ENCODE measurements at places on chromosomes 2 and 18.

GRCh38 chr2:122764014-122764413, 1008.6 kb downstream of the TSN start:
- DNase-seq = no peak

DNA sequence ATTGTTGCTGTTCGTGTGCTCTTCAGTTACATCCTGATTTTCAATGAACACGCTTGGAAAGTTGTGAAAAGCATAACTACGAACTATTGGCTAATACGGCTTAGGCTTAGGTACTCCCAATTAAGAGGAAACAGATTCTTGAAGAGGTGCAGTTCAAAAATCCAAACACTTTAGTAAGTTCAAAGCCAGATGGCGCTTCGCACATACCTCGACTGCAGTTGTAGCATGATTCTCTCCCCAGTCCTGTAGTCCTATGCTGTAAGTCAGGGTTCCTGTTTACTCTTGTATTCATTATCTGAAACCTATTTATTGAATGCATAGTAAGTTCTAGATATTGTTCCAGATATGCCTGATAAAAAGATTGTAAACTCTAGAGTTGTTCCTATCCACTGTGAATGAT, 165.2 kb downstream of the TRIB2 start:
- DNase-seq = no peak

DNA sequence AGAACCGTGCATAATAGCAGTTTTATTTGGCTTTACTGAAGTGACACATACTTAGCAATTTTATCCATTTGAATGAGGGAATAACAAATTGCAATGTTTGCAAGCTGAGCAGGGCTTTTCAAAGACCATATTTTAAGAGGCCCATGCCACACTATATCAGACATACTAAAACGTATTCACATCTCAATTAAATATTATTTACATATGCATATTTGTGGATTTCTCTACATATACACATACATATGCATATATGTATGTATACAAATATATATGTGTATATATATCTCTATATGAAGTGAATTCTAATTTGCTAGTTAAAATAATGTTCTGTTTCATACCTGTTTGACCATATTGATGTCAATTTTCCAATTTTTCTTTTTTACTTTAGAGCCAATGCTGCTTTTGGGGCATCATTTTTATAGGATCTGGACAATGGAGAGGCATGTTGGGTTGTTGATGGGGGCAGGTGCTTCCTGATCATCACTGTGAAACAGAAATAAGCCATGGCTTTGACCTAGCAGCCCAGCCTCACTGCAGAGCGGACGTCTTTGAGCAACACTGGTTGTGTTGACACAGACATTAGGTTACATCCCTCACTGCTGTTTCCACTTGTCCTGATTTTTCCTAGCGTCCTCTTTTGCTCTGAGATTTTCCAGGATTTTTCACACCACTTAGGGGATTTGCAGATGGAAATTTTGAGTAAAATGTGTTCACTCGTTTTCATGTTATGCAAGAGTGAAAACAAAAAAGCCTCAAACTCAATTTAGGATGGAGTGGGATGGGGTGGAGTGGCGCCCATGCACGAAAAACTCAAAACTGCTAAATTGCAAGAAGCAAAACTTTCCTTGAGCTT, 56.9 kb downstream of the RDH14 start:
- no peak for DNase-seq

- DNase-seq = no peak
Observed at GRCh38 chr2:232623768-232624765, 9.3 kb upstream of the EFHD1 start.

- no peak for DNase-seq
Observed at GRCh38 chr2:85920810-85921545, 32.2 kb upstream of the ST3GAL5 start.

GRCh38 chr2:229586746-229587705, 127.3 kb downstream of the DNER start:
- DNase-seq = peak; percentile 18

- no peak for DNase-seq
Observed at GRCh38 chr2:8382485-8382884, 299.4 kb upstream of the ID2 start.

DNA sequence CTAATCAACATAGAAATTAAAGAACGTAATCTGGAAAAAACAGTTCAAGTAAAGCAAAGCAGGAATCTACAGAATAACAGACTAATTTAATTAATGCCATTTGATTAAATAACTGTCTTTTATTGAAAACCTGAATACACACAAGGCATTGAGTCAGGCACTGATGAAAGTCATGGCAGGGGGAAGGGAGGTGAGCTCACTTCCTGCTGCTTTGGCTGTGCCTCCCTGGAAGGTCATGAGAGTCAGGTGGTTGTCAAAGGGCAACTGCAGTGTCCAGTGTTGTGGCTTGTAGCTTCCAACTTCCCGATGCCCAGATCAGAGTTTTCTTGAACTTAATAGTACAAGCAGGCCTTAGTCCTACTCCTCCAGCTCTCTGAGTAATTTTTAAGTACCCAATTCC, 180.9 kb downstream of the PID1 start:
- DNase-seq = no peak

DNA sequence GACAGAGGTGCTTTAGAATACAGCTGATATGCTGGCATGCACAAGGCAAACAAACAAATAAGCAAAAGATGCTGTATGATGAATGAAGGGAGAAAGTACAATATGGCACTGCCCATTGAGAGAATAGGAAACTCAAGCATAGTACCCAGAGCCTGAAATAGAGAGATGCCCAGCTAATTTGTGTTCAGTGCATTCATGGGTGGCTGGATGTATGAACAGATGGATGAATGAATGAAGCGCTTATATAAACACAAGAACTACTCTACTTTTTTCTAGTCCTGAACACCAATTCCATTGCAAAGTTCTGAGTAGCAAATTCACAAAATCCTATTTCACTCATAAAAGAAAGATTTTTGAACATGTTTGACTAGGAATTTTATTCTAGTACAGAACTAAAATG, 756.3 kb downstream of the SATB2 start:
- DNase-seq = no peak

GRCh38 chr2:190722835-190723234, 74.0 kb downstream of the NAB1 start:
- no peak for DNase-seq

GRCh38 chr2:172917716-172918115, 157.9 kb upstream of the MAP3K20 start:
- no peak for DNase-seq

DNA sequence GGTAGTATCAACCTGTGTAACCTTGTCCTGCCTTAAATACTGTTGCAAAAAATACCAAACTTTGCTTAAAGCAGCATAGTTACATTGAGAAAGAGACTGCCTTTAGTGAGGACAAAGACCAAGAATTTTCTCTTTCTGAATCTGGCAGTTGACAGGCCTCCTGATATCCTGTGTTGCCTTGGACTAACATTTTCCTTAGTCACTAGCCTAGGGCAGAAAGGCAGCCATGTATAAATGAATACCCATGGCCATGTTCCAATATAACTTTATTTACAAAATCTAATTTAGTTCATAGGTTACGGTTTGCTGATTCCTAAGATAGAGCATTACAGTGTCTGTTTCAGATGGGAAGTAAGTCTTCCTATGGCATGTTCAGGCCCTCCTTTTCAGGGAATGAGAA, 895.4 kb downstream of the CNTNAP5 start:
- DNase-seq = no peak

- no peak for DNase-seq
Observed at GRCh38 chr2:120396861-120397811, 51.2 kb downstream of the INHBB start.

GRCh38 chr18:39497821-39498220, 1932.2 kb upstream of the CELF4 start:
- no peak for DNase-seq

- no peak for DNase-seq
Observed at GRCh38 chr2:73403237-73403636, 17.6 kb downstream of the ALMS1 start.

GRCh38 chr18:56789004-56789888, 138.1 kb downstream of the WDR7 start:
- DNase-seq = peak; percentile 12

DNA sequence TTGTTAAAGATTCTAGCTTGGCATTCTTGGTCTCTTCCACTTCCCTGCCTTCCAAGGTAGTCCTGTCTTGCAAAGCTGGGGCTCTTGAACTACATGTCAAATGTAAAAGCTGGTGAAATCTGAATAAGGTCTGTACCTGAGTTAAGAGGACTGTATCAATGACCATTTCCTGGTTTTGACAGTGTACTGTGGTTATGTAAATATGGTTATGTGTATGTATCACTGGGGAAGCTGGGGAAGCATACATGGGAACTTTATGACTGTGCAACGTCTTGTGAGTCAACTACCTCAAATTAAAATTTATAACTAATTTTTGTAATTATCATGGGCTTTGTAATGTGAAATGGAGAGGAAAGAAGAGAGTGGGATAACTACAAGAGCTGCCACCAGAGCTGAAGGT, 81.7 kb downstream of the COL4A4 start:
- no peak for DNase-seq

DNA sequence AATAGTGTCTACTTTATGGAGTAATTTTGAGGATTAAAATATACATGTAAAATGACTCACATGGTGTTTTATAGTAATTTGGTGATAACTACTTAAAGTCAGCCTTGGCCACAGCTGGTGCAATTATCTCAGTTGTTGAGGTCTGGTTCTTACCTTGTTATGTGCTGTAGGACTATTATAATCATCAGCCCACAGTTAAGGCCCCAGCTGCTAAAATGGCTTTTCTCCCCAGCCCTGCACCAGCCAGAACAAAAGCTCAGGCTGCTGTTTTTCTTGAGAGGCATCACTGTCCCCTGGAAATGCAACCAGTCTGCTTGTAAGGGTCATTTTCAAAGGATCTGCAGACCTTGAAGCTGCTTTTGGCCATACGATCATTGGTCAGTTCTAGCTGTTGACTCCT, 283.3 kb upstream of the THUMPD2 start:
- DNase-seq = no peak
